ENCODE measurements at places on chromosomes 4 and X. TPM values are rescaled to one million over a fixed set of nuclear protein-coding genes. Genes with fewer than 3 reads are reported as not detected.

DNA sequence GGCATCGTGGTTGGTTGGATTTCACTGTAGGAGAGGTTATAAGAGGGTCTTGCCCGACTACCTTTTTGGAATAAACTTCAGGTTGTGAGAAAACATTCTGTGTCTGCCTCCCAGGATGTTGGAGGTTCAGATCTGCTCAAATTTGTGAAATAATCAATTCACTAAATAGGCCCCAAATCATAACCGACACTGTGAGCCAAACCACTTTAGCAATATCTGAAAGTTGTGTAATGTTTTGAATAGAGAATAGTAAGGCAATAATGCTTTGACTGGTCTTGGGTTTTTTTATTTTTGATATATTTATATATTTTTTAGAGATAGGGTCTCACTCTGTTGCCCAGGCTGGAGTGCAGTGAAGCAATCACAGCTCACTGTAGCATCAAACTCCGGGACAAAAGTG is 131.2 kb downstream of the GLRA3 start:
- DNase-seq = no peak

DNA sequence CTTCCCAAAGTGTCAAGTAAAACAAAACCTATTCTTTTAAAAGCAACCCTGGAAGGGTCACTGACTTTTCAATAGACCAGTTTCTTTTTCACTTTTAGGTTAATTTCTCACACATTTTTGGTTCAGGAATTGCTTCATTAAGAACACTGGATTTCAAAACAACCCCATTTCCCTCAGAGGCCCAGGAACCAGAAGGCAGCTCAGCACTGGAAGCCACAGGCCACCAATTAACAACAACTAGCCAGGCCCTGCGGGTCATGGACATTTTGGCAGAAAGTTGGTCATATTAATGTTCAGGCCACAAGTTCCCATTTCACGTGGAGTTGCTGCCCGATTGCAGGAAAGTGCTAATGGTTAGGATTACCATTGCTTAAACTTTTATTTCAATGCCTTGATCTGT is 39.8 kb downstream of the HAND2 start:
- no peak for DNase-seq

GRCh38 chrX:13094828-13095341 is 50.5 kb upstream of the FAM9C start:
- DNase-seq = no peak

GRCh38 chr4:1368421-1369090 is 21.5 kb downstream of the UVSSA start:
- no peak for DNase-seq

- no peak for DNase-seq
These were observed 146.8 kb upstream of the IL1RAPL2 start for GRCh38 chrX:104419211-104419610.

Gene SSX3
- not detected for total RNA-seq

GRCh38 chr4:70778888-70779422 is 57.2 kb downstream of the RUFY3 start:
- no peak for DNase-seq

- no peak for DNase-seq
These were observed 69.8 kb downstream of the BMPR1B start for GRCh38 chr4:94827481-94828110.

Measured in GM12878 (cell line).